ENCODE measurements at places on chromosomes 2 and 18.

DNA sequence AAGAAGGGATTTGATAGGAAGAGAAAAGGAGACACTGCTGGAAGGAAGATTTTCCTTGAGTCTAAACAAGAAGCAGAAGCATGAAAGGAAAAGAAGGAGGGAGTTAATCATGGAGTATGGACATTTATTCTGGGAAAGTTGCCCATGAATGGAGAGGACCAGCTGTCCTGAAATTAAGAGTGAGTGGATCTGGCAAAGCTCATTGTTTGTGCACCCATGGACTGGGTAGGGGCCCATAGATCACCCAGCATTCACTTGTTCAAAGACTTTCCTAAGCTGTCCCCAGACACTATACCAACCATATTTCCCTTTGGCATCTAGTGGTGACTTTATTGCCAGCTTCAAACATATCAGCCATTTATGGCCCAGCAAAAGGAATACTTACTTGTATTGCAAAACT is 422.7 kb downstream of the FBXO15 start:
- no peak for DNase-seq

DNA sequence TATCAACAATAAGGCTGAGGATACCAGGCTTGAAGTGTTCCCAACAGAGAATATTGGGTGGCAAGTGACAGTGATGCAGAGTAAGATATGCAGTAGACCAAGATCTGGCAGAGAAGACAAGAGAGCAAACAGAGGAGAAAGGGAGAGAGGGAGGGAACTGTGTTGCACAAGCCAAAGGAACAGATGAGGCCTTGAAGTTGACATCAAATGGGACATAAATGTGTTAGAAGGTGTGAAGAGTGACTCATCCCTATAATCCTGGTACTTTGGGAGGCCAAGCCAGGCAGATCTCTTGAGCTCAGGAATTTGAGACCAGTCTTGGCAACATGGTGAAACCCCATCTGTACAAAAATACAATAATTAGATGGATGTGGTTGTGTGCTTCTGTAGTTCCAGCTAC is 342.9 kb downstream of the PARD3B start:
- DNase-seq = no peak

GRCh38 chr18:51191128-51191717 is 6.3 kb downstream of the MEX3C start:
- DNase-seq = no peak

DNA sequence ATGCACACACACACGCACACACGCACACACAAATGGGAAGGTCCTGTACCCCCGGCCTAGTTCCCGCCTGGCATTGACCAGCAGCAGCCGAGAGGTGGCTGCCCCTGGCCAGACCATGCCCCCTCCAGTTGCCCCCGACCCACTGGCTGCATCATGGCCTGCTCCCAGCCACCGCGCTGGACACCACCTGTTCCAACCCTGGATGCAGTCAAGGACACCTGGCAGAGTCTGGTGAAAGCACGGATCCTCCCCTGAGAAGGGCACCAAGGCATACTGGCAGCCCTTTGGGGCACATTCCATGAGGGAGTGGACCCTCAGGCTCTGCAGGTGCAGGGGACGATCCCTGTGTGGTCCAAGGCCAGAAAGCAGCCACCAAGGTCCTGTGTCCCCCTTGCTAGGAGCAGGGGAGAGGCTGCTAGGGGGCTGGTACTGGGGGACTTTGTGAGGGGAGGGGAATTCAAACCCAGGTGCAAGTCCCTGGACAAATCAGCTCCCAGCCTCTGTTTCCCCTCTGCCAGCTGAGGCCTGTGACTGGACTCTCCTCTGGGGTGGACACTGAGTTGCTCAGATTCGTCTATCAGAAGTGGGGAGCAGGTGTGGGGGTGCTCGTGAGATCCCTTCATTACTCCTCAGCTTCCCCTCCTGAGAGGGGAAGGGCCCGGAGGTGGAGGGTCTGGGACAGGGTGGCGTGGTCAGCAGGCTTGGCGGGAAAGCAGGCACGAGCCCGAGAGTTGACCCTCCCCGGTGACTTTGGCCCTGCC is 3.5 kb downstream of the ESPNL start:
- DNase-seq = no peak

DNA sequence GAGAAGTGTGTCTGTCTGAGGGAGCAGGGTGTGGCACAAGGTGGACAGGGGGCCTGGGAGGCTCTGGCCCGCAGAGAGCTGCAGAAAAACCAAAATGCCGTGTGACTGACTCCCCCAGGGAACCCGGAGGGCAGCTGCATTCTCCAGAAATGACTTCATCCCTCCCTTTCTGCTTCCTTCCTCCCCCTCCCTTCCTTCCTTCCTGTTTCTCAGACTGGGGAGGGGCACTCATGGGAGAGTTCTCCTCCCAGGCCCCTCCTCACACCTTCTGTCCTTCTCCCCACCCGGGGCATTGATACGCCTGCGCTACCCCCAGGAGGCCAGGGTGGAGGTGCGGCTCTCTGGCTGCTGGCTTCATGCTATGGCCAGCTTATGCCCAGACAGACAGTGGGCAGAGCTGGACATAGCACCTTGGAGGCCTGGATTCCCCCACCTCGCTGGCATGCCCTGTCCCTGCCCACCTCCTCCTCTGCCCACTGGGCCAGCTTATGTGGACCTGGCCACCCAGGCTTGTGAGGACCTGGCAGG is 8.2 kb upstream of the GPR17 start:
- peak; percentile 45 for DNase-seq

GRCh38 chr18:21141668-21142422 is 30.2 kb upstream of the ROCK1 start:
- no peak for DNase-seq

DNA sequence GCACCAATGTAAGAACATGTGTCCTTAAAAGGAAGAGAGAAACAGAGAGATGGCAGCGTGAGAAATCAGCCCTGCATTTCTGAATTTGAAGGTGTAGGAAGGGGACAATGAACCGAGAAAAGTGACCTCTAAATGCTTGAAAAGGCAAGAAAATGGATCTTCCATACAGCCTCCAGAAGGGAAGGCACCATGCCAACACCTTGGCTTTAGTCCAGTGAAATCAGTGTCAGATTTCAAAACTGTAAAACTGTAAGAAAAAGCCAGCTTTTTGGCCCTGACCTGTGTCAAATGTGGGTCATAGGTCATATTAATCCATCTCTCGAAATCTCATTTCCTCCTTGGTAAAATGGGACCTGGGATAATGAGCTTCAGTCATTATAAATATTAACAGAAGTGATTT is 762.3 kb downstream of the DCDC2C start:
- no peak for DNase-seq

- no peak for DNase-seq
Measured at GRCh38 chr2:99404039-99404796, 67.0 kb downstream of the EIF5B start.

- no peak for DNase-seq
Measured at GRCh38 chr18:68056936-68057335, 540.4 kb upstream of the DSEL start.

DNA sequence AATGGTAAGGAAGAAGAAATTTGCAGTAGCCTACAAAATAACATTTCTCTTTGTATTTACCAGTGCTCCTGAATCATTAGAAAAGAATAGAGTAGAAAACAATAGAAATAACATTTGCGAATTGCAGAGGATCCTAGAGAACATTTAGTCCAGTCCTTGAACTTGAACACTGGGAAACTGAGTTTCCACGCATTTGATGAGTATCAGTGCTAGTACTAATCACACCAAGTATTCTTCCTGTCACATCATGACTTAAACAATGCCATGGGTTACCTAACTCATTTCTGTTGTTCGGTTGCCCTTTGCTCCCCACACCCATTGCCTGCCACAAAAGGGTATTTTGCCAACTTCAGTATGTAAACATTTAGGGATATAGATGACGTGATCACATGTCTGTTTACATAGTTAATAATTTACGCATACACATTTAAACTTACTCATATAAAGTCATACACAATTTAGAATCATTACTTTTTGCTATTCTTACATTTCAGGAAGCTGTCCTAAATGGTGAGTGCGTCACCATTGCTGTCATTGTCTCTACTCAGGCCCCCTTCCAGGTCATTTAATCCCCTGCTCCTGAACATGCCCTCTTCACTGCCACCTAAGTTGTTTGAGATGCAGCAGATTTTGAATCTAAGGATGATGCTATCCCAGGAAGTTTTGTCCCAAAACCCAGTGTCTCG is 42.3 kb downstream of the CRIM1 start:
- no peak for DNase-seq

GRCh38 chr2:10141736-10142639 is 19.4 kb downstream of the RRM2 start:
- no peak for DNase-seq

DNA sequence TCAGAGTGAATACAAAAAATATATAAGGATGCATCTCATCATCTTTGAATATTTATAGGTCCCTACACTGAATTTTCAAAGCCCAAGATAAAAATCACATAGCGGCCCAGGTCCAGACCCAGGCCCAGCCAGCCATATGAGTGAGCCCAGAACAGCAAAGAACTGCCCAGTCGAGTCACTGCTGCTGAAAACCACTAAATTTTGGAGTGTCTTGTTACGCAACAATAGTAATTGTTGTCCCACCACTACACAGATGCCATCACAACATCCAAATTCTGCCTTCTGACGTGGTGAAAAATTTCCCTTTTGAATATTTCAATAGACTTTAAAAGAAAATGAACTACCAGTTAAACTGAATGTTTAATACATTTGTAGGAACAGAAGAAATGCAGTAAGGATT is 5.7 kb downstream of the C18orf32 start:
- no peak for DNase-seq

- DNase-seq = peak; percentile 45
Measured at GRCh38 chr18:13565228-13565627, 161.1 kb downstream of the FAM210A start.

- no peak for DNase-seq
Measured at GRCh38 chr2:240244543-240244942, 104.1 kb upstream of the OTOS start.

GRCh38 chr2:174338147-174338605 is 3.4 kb downstream of the SP9 start:
- no peak for DNase-seq

DNA sequence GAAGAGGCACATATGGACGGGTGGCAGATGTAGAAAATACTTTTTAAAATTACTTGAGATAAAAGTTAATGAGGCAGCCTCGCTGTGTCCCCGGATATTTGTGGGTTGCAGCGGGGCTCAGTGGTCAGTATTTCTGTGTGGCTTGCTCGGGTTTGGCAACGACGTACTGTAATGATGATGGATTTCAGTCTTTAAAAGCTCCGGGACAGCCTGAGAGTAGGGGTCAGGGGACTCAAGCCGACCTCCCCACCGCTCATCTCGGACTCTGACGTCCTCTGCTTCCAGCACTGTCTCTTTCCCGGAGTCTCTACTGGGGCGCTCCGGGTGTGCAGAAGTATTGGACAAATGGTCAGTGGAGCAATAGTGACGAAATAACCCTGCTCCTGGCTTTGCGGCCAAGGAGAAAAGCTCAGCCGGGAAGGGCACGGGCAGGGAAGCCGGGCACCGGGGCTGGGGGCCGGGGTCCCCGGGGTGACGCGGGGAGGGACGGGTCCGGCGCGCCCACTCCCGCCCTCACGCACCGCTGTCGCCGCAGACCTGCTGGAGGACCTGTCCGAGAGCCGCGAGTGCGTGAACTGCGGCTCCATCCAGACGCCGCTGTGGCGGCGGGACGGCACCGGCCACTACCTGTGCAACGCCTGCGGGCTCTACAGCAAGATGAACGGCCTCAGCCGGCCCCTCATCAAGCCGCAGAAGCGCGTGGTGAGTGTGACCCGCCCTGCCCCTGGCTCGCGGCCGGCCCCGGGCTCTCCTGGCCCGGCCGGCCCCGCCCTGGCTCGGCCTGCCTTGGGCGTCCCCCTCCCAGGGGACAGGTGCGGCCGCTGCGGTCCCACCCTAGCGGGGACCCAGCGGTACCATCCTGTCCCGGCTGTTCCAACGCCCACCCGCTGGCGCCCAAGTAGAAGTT is 7.3 kb downstream of the GATA6 start:
- DNase-seq = no peak

DNA sequence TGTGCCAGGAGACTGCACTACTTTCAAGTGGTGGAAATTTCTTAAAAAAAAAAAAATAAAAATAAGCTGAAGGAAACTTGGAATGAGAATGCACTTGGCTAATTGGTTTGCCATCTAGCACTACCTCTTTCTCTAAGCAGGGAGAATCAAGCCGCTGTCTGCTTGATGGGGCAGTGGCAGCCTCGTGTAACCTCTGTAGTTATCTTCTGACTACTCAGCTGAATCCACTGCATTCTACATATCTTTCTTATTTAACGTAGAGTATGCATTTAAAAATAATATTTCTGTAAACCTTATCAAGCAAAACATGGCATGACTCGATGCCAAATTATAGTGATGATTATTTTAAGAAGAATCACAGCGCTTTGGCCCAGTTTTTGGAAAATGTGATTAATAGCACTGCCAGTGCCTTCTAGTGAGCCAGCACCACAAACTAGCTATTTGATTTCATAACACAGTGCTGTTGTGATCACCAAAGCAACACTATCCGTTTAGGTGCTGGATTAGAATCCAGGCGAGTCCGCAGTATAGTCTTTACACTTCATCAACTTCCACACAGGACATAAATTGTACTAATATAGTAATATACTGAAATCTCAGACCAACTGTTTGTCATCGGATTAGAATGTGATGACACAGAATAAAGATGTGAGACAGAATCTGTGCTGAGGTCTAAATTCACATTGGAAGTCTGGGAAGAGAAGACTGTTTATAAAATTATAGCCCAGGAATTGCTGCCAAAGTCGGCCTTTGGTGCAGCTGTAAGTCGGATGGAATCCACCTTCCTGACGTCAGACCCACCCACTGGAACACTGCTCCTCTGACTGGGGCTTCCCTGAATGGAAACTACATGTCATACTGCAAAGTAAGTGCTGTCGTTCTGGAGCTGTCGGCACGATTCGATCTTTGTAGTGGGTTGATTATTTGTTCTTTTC is 136.5 kb upstream of the ETAA1 start:
- peak; percentile 94 for DNase-seq

DNA sequence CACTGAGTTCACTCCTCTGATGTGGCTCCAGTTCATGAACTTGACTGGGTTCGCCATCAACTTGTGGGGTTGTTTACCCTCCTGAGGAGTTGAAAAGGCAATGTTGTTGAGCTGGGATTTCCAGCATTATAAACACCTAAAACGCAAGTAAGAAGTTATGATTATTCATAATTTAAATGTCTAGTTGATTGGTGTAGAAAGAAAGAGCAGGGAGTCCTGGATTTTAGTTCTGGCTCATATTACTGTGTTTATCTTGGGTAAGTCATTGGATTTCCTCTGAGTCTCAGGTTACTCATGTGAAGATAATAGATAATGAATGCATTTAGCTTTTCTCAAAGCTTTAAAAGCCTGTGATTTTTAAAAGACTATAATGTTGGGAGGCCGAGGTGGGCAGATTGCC is 438.0 kb upstream of the CDH20 start:
- no peak for DNase-seq

- no peak for DNase-seq
Measured at GRCh38 chr2:145692971-145693478, 1173.1 kb upstream of the ZEB2 start.

- DNase-seq = peak; percentile 26
Measured at GRCh38 chr2:39094717-39095363, 26.0 kb downstream of the SOS1 start.

- DNase-seq = no peak
Measured at GRCh38 chr18:79816981-79817606, 19.4 kb downstream of the KCNG2 start.
